ENCODE measurements at places on chromosomes 1 and 21.
A peak's percentile ranks its signal among the peaks of the same experiment; 100 is the strongest.

DNA sequence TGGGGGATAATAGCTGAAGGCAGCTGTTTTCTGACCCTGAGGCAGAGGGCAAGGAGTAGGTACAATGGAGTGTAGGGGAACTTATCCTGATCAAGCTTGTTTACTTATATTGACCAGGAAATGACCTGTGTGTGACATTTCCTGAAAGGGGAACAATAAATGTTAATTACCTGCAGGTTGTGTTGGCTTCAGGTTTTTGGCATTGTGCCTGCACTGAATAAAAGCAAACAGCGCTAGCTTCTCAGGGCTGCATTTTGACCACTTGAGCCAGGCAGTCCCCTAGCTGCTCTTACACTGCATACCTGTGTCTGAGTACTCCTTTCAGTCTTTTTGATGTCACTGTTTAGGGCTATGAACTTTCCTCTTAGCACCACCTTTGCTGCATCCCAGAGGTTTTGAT is 40.6 kb downstream of the DRAM2 start:
- DNase-seq: no peak

DNA sequence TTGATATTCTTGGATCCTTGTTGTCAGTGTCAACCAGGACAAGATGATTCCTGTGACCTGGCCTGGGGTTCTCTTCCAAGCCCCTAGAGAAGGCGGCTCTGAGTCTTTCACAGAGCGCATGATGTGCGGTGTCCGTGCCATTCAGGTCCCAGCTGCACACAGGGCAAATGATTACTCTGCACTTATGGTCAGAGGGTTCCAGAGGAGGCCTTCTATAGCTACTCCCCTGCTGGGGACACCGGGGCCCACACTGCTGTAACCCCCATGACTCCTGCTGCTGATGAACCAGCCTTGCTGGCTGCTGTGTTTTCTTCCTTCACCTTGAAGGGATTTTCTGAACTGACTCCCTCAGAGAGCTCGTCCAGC is 1.5 kb downstream of the PTGFRN start:
- no peak for DNase-seq

- no peak for DNase-seq
Measured at GRCh38 chr1:222040121-222040805, 298.4 kb upstream of the DUSP10 start.

DNA sequence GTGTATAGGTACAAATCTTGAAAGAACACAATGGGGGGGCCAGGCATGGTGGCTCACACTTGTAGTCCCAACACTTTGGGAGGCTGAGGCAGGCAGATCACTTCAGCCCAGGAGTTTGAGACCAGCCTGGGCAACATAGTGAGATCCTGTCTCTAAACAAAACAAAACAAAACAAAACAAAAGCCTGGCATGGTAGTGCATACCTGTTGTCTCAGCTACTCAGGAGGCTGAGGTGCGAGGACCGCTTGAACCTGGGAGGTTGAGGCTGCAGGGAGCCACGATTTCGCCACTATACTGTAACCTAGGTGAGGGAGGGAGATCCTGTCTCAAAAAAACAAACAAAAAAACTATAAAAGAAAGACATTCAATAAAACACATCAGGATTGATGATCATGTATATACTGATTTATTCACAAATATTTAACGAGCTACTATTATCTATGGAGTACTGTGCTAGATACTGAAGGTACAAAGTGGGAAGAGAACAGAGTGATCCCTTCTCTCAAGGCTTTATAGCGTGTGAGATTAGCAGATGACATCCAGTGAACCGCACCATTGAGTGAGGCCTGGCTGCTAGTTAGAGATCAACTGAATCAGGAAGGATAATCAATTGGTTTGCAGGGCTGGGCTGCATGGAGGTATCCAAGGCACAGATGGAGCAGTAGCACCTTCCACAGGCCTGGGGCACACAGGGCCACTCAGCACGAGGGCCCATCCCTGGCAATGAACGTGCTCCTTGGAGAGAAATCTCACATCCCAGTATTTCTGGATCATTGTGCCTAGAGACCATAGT is 26.4 kb downstream of the ELF3 start:
- no peak for DNase-seq

DNA sequence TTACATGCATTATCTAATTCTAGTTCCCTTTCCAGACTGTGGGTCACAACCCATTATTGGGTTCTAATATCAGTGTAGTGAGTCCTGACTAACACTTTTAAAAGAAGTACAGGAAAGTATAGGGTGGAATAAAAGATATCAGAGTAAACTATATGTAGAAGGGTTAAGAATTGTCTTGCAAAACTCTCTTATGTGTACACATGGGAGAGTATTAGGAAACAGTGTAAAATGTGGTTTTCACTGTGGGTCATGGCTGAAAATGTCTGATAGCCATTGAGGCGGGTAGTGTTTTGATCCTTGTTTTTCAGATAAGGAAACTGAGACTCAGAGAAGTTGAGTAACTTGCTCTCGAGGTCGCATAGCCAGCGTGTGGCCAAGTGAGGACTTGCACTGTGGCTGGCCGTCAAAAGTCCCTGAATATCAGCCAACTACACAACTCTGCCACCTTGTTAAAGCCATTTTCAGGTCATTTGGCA is 18.5 kb upstream of the MTARC1 start:
- DNase-seq: no peak

DNA sequence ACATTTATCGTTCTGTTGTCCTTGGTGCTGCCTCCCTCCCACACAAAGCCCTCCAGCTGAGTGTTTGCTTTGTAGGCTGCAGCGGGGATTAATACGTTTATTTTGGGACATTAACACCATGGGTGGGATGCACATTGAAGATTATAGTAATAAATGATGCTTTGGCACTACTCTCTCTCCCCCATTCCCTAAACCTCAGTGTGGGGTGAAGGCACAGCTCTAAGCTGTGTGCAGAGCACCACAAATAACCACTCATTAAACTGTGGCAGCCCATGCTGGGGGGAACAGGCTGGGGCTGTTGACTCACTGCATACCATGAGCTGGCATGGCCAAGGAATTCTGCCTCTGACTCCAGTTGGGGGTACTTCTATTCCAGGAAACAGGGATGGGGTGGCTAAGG is 7.7 kb downstream of the PCP4L1 start:
- DNase-seq: no peak

DNA sequence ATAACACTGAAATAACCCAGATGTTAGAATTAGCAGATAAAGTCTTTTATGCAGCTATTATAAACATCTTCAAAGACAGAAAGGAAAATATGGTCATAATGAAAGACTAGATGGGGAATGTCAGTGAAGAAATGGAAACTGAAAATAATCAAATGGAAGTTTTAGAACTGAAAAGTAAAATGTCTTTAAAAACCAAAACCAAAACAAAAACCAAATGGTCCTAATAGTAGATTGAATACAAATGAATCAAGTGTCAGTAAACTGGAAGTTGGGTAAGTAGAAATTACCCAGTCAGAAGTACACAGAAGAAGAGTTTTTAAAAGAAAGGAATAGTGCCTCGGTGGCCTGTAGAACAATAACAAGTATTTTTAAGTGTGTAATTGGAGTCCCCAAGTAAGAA is 72.7 kb downstream of the SYCP1 start:
- DNase-seq: no peak

GRCh38 chr1:22319608-22320007 is 132.0 kb upstream of the ZBTB40 start:
- DNase-seq: no peak

GRCh38 chr21:33290441-33290840 is 24.3 kb downstream of the IL10RB start:
- no peak for DNase-seq

DNA sequence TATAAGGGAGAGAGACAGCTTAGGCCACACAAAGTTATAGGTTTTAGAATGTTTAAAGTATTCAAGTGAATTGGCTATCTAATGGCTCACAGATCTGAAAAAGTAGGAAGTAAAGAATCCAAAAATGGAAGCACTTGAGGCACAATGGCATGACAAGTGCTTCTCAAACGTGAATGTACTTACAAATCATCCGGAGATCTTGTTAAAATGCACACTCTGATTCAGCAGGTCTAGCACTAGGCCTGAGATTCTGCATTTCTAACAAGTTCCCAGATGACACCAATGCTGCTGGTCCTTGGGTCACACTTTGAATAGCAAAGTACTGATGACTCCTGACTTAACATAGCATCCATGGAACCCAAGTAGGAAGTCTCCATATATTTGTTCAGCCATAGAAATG is 20.9 kb upstream of the AGL start:
- DNase-seq: no peak

GRCh38 chr1:75396745-75397144 is 214.2 kb downstream of the SLC44A5 start:
- no peak for DNase-seq

- DNase-seq: no peak
Measured at GRCh38 chr1:16420424-16421118, 16.7 kb downstream of the SPATA21 start.

GRCh38 chr1:180042988-180043622 is 88.5 kb downstream of the CEP350 start:
- no peak for DNase-seq

- DNase-seq: no peak
Measured at GRCh38 chr1:32867671-32868070, 3.0 kb downstream of the FNDC5 start.

GRCh38 chr1:169368406-169368769 is 393 bp downstream of the BLZF1 start:
- DNase-seq: peak; percentile 41

DNA sequence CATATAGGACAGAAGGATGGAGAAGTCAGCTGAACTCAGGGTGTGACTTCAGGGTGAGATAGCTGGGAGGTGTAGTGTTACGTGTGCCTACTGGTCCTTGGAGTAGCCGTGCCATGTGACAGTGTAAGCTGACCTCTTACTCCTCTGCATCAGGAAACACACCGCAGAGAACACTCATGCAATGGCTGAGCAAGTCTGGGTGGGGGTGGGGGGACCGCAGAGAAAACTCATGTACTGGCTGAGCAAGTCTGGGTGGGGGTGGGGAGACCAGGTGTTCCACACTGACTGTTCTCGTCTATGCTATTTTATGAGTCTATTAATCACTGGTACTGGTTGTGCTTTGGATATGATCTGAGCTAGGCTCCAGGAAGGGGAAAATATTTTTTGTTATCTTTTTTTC is 233.1 kb downstream of the PAPPA2 start:
- no peak for DNase-seq

DNA sequence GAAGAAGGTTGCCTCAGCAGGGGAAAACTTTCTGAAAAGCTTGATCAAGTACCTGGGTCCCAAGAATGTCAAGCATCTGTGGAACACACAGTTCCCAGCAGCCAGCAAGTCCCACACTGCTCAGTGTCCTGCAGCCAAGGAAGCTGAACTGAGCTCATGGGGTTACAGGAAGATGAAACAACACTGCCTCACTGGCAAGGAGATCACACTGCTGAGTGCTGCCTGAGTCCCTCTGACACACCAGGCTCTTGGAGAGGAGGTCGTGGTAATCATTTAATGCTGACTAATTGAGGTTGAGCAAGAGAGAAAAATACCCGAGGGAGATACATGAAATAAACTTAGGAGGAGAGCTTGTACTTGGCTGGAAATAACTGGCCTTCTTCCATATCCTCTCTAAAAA is 75.2 kb downstream of the MPZL1 start:
- DNase-seq: no peak

GRCh38 chr1:29113413-29114117 is 10.1 kb downstream of the TMEM200B start:
- DNase-seq: no peak

DNA sequence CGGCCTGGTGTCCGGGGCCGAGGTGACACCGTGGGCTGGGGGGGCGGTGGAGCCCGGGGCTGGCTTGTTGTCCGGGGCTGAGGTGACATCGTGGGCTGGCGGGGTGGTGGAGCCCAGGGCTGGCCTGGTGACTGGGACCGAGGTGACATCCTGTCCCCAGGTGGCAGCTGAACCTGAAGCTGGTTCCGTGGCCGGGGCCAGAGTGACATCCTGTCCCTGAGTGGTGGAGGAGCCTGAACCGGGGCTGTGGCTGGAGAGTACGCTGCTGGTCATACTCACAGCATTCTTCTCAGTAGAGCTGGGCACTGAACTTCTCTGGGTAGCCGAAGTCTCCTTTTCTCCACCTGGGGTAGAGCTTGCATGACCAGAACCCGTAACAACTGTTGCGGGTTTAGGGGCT is 15.8 kb downstream of the THBS3 start:
- no peak for DNase-seq

GRCh38 chr1:101308935-101309333 is 72.1 kb downstream of the S1PR1 start:
- no peak for DNase-seq

DNA sequence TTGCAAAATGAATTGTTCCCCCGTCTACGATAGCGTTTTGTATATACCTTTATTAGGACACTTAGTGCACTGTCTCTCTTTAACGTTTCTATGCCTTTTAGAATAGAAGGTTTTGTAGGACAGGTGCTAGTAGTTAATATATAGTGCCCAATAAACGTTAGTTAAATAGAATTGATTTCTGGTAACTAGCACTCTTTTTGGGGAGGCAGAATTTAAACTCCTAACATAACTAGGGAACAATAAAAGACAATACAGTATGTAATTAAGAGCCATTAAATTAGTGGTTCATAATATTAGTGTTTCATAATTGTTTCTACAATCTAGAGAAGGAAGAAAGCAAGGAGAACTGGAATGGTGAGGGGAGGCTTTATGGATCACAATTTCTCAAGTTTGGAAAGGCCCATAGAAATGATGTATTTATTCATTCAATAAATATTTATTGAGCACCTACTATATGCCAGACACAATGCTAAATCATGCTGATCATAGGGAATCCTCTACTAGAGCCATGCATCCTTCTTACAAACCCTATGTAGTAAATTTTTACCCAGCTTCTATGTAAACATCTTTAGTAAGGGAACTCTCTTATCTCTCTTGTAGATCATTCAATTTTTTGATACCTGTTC is 742 bp downstream of the POLR3GL start:
- DNase-seq: no peak

DNA sequence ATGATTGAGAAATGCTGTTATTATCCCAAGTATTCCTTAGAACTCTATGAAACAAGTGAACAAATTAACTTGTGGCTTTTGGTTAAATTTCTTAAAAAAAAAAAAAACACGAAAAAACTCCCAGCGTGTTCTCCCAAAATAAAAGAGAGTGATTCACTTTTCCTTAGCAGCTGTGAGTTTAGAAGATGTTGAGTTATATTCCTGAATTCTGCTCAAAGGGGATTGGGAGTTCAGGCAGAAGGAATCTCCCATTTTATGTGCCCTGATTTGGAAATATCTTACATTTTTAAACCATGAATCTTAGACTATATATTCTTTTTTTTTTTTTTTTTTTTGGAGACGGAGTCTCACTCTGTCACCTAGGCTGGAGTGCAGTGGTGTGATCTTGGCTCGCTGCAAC is 34.3 kb downstream of the SMG7 start:
- no peak for DNase-seq

GRCh38 chr1:104358621-104359020 is 608.9 kb downstream of the AMY1C start:
- DNase-seq: no peak

DNA sequence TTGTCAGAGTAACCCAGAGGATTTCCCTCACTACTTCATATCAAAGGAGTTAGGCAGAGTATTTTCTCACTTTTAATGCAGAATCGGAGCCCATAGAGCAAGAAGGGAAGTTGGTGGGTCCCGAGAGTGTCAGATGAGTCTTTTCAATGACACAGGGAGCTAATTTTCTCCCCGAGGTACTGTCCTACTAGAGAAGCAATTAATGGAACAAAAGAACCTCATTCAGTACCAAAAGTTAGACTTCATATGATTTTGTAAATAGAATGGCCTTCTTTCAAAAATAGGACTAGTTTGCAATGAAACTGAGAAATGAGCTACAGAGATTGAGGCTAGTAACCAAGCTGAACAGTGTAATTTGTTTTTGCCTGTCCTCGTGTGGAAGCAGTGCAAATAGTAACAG is 3.9 kb downstream of the NCAM2 start:
- no peak for DNase-seq

Data from ecto neural progenitor cell (in vitro differentiated cells).